ENCODE measurements at places on chromosomes 2 and 18. TPM values are rescaled to one million over a fixed set of nuclear protein-coding genes. Genes with fewer than 3 reads are reported as not detected.

DNA sequence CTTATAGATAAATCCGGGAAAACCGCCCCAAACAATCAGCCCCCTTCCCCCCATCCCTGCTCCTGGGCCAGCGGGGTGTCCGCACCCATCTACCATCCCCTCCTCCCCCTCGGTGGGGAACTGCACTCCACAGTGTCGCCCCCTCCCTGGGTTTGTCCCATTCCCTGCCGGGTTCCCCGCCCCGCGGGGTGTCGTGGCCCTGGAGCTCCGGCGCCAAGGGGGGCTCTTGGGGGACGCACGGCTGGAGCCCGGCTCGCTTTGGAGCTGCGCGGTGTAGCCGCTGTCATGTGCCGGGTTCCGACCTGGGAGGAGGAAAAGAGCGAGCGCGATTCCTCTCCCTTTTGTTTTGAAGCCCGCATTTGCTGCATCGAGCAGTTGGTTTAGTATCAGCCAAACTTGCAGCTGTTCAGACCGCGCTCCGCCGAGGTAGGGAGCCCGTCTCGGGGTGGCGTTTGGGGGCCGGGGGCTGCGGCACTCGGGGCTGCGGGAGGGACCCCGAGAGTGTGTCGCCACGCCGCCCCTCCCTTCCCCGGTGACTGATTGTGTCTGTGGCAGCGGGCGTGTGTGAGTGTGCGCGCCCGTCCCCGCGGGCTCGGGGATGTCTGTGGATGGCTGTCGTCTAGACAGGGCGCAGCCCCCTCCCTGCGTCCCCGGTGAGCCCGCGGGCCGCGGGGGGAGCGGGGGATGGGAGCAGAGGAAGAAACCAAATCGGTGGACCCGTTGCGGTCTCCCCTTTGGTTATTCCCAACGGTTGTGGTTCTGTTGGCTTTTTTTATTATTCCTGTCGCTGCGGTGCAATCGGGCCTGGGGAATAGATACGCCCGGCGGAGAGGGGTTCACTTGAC is 797 bp downstream of the CTIF start:
- peak; percentile 32 for DNase-seq

- no peak for DNase-seq
Observed at GRCh38 chr2:141137122-141137693, 993.6 kb downstream of the LRP1B start.

DNA sequence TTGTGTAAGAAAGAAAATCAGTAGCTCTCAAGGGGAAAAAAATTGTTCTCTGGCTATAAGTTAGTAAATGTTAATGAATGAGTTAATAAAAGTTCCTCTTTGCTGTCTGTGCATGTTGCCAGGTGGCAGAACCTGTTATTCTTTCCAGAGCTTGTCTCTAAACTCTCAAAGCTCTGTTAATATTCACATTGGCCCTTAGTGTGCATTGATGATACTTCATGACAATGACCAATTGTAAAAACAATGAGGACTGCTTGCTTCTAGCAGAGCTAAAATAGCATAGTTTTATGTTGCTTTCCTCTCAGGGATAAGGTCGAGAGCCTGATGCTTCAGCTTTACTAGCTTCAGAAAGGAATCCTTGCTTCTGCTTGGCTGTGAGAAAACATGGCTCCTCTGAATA is 91.5 kb downstream of the RAD51AP2 start:
- DNase-seq: no peak

DNA sequence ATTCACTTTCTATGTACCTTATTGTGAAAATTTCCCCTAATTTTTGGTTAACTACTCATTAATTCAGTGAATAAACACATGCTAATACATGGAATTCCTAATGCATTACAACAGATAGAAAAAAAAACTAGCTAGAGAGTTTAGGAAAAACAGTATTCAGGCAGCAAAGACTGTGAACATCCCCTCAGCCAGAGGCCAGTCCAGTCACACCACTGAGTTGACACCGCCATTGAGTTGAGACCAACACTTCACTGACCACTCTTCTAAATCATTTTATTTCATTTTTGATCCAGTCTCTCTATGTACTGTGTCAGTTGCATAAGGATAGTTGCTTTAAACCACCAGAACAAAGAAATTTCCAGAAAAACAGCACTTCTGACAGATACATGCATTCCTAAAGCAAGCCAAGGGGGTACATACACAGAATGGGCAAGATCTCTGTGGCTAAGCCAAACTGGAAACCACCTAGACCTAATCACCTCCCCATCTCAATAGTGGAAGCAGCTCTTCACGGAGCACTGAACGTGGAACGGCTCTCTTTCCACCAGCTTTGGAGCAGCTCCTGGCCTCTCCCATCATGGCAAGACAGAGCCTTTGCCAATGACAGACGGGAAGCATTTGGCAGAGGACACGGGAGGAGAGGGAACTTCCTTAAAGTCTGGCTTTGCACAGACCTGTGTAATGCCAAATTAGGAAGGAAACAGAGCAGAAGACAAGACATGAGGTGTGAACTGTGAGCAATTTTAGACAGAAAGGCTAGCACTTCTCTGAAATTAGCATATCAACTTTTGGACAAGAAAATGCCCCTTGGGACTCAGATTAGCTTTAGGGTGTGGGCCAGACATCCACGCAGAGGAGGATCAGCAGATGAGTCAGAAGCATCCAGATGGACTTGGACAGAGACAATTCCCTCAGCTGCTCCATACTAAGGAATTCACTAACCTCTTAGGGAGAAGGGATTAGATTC is 36.4 kb downstream of the CACNB4 start:
- DNase-seq: no peak

DNA sequence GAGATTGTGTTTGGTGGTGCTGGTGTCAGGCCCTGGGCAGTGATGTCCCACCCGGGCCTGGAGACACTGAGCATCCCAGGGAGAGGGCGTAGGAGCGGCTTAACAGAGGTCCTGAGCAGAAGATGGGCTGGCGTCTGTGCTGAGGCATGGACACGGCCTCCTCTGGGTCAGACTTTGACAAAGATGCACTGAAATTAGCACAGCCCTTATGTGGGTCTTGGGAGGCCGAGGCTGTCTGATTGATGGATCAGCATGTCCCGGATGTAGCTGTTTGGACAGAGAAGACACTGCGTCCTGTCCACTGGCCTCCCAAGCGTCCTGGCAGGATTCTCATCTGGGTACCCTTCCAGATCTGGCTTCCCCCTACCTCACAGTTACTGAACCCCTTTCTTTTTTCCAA is 159.4 kb downstream of the ANKRD30B start:
- DNase-seq: no peak

GRCh38 chr18:28781616-28782362 is 604.9 kb upstream of the CDH2 start:
- no peak for DNase-seq

- DNase-seq: no peak
Observed at GRCh38 chr2:176159663-176160250, 2.6 kb downstream of the HOXD3 start.

- DNase-seq: no peak
Observed at GRCh38 chr2:172600557-172601008, 44.7 kb downstream of the PDK1 start.

GRCh38 chr18:5628512-5629255 is 84.9 kb upstream of the EPB41L3 start:
- peak; percentile 34 for DNase-seq

DNA sequence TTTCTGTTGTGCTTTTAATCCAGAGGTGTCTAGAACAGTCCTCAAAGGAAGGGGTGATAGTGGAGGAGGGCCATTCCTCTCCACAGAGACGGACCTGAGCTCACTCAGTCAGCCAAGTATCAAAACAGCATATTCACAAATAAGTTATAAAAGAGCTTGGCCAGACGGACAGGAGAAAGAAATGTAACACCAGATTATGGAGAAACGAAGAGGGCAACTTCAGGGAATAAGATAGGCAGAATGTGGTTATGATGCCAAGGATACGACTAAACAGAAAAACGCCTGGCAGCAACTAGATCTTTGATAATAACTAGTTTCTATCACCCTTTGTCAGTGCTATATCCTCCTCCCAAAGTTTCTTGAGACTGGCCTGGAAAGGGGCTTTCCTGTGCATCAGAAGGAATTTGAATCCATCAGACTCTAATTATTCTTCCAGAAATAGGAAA is 42.5 kb downstream of the MAP4K3 start:
- no peak for DNase-seq

- no peak for DNase-seq
Observed at GRCh38 chr2:170468557-170468956, 246.6 kb upstream of the SP5 start.

- no peak for DNase-seq
Observed at GRCh38 chr2:174510583-174511189, 23.9 kb upstream of the GPR155 start.

DNA sequence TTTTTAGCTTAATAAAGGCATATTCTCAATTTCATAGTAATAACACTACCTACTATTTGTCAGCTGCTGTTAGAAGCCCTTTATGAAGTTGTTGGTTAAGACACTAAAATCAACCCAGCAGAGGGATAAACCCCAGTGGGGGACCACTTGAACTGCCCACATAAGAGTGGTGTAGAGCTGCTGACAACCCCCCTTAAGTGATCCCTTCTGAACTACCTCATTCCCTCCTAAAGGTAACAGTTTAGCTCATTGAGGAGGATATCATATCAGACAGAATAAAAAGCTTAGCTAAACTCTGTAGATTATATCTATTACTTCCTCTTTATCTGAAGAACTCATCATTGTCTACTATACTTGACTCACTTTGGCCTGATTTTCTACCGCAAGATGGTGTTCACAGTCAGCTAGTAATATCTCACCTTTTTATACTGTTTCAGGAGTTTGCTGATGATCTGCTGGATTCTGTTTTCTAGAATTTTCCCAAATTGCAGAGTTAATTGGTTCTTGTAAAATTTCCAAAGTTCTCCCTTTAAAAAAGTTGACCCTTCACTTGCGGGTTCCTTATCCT is 16.2 kb downstream of the GALM start:
- DNase-seq: no peak

- no peak for DNase-seq
Observed at GRCh38 chr2:43175876-43176275, 50.5 kb downstream of the ZFP36L2 start.

GRCh38 chr18:76522122-76522503 is 27.1 kb upstream of the ZNF516 start:
- DNase-seq: no peak

DNA sequence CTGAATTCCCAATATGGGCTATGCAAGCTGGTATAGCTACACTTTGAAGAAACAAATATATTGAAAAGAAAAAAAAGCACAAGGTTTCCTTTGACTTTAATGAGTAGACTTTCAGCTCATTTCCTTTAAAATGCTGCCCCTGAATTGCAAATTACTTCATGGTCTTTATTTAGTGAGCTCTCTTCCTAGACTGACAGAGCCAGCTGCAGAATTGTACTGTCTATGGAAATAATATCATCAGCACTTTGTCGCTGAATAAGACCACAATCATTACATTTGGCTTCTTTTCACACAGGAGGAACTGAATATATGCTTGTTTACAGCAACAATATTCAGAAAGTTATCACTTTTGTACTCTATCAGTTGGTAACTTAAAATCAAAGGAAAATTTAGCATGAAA is 41.7 kb downstream of the ARL5A start:
- no peak for DNase-seq

DNA sequence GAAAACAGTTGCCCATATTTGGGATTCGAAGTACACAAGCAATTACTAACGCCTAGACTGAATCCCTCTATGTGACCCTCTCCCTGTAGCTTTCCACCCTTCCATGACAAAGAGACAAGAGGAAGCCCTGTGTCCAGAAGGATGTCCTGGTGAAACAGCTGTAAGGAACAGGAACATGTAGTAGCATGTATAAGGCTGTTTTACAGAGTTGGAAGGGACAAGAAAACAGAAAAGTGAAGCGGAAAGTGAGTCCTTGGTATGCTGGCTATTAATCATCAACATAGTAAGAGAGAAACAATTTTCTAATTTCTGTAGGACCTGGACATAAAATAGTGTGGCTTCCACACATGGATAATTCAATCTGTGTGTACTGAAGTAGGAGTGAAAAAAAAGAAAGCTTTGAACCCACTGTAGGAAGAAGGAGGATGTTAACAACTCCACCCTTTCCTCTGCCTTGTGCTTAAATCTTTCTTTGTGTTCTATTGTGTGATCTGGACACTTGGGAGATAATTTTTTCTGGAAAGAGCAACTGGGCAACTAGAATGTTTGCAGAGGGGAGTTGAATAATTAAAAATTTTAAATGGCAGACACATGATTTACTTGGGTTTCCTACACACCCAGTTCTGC is 162.3 kb upstream of the ZSWIM2 start:
- no peak for DNase-seq

DNA sequence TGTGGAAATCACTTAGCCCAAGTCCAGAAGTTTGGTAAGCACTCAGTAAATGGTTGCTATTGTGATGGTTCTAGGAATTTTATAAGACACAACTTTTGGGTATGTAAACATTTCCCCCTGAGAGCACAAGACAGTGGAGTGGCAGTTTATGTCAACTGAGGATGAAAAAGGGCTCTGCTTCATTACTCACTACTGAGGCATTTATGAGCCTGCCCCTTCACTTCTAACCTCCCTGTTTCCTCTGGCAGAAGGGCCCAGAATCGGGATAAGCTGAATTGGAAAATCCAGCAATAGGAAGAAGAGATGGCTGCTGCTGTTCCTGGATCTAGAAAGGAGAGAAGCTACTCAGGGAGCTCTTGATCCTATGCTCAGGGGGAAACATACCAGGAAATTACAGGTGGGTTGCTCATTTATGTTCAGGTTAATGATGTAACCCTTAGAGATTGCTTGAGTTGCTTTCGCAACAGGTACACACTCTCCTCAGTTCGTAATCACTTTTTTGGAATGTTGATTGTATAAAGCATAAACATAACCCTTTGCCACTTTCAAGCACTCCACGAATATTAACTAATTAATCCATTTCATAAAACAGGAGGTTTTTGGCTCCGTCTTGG is 46.3 kb downstream of the ADCYAP1 start:
- DNase-seq: no peak

DNA sequence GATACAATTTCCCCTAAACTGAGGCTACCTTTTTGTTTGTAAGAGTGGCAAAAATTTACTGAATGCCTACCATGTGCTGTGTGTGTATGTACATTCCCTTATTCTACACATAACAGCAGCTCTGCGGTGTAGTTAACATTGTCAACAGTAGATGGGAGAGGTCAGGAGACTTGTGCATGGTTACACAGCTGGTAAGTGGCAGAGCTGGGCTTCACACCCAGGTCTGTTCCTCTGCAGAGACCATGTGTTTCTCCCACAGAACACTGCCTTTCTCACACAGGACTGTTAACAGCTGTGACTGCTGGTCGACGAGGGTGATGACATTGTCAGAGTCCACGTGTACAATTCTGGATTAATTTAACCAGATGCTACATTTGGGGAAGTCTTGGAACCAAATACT is 49.1 kb downstream of the EML6 start:
- no peak for DNase-seq

GRCh38 chr2:237752761-237753165 is 45.8 kb upstream of the RBM44 start:
- no peak for DNase-seq

GRCh38 chr2:85536479-85536878 is 2.5 kb upstream of the MAT2A start:
- no peak for DNase-seq

Gene FAP
- total RNA-seq: not detected

Gene TRABD2A
- total RNA-seq: 1.4 TPM

Gene FTCDNL1
- 1.2 TPM for total RNA-seq

Gene RGPD4
- not detected for total RNA-seq

Gene G6PC2
- not detected for total RNA-seq

Gene ARHGAP25
- 1.8 TPM for total RNA-seq

Gene CYP27C1
- 8.0 TPM for total RNA-seq

Gene ZBTB7C
- total RNA-seq: 0.57 TPM

Gene REG1B
- total RNA-seq: not detected

Gene CPO
- not detected for total RNA-seq

Gene PTPRN
- 30.2 TPM for total RNA-seq

Gene CAPN14
- total RNA-seq: 0.50 TPM

Gene ZNF521
- total RNA-seq: 39.1 TPM

All from progenitor cell of endocrine pancreas (in vitro differentiated cells).